ENCODE measurements at places on chromosomes 2 and 18.

DNA sequence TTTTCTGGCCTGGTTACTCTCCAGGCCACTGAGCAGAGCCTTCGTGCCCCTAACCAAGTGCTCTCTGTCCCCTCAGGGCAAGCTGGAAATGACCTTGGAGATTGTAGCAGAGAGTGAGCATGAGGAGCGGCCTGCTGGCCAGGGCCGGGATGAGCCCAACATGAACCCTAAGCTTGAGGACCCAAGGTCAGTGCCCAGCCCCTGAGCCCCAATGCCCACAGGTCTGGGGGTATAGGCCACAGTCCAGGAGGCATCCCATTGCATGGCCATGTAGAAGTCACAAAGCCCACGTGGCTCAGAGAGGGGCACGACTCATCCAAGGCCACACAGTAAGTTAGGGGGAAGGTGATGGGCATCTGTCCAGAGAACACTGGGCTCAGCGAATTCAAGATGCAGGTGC lies 227.6 kb downstream of the DYSF start:
- DNase-seq = no peak

DNA sequence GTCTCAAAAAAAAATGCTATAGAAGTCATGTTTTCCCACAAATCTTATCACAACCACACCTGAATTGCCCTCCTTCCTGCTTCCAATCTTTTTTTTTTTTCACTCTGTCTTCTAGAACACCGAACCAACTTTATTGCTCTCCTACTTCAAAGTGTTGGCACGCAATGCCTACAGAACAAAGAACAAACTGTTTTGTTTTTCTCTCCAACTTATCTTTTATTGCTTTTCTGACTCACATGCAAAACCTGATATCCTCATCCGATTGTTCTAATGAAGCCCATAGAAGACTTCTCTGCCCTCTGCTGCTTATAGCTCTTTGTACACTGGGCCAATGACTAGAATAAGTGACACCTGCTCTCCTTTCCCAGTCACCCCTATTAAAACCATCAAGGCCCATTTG lies 602.8 kb downstream of the EPHA4 start:
- no peak for DNase-seq

GRCh38 chr2:46258937-46259776 lies 38.0 kb upstream of the EPAS1 start:
- no peak for DNase-seq

DNA sequence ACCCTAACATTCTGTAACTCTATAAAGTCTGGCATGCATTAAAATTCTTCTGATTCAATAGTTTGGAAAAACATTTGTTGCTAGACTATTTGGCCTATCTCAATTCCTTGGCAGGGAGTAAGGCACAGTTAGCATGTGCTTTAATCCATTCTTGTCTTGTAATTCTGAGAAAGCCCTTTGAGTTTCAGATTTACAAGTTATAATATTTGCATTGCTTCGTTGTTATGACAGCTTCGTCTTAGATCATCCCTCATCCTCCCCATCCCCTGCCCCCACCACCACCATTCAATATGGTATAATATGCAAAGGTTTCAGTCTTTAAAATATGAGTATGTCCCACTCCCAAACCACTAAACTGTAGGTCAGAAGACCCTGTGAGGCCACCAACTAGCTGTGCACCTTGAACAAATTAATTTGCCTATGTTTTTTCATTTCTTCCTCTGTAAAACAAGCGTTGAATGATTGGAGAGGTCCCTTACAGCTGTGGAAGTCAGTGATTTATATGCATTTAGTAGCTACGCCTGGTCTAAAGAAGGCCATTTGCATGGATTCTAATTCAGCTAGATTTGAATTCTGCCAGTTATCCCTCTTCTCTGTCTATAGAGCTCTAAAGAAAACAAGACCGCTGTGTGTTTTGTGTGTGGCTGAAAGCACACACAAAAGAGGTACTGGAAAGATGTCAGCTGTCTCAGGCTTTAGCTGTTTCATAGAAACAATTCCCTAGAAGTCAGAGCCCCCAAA lies 591 bp downstream of the C2orf80 start:
- no peak for DNase-seq

DNA sequence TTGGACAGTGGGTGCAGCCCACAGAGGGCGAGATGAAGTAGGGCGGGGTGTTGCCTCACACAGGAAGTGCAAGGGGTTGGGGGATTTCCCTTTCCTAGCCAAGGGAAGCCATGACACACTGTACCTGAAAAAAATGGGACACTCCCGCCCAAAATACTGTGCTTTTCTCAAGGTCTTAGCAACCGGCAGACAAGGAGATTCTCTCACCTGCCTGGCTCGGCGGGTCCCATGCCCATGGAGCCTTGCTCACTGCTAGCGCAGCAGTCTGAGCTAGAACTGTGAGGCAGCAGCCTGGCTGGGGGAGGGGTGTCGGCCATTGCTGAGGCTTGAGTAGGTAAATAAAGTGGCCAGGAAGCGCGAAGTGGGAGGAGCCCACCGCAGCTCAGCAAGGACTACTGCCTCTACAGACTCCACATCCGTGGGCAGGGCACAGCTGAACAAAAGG lies 244.7 kb downstream of the NBAS start:
- no peak for DNase-seq

GRCh38 chr2:129193961-129194360 lies 785.5 kb upstream of the RAB6C start:
- no peak for DNase-seq

DNA sequence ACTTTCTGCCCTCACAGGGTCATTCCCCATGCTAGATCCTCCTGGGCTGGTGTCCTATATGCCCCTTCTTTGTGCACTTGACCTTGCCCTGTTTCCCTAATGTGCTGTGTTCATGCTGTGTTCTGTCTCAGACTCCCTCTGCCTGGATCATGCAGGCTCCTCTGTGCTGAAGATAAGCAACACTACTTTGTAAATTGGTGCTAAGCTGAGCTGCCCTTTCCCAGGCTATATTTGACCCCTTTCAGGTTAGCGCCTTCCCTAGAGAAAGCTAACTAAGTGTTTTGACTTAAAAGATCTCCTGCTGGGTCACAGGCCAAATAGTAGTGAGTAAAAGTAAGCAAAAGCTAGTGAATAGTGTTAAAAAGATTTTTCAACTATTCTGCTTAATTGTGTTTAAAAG lies 257.2 kb upstream of the RGPD4 start:
- no peak for DNase-seq

GRCh38 chr2:49110571-49110970 lies 43.7 kb downstream of the FSHR start:
- no peak for DNase-seq

GRCh38 chr2:112755444-112755843 lies 9.0 kb downstream of the CKAP2L start:
- no peak for DNase-seq

- DNase-seq = peak; percentile 53
Observed at GRCh38 chr2:20050104-20050645, 1.3 kb downstream of the LAPTM4A start.

GRCh38 chr18:37489998-37490397 lies 75.6 kb downstream of the CELF4 start:
- no peak for DNase-seq

DNA sequence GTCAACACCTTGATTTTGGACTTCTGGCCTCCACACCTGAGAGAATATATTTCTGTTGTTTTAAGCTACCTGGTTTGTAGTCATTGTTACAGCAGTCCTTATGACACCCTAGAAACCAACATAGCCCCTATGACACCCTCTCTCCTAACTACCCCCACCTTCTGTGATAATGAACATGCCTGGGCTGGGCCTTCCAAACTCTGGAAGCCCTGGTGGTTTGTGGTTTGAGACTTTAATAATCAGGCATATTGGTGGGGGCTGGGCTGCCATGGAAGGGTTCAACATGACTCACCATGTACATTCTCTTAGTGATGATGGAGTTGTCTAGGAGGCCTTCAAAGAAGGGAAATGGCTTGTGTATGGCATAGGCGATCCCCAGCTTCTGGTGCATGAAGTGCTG lies 3.3 kb downstream of the SP110 start:
- no peak for DNase-seq

DNA sequence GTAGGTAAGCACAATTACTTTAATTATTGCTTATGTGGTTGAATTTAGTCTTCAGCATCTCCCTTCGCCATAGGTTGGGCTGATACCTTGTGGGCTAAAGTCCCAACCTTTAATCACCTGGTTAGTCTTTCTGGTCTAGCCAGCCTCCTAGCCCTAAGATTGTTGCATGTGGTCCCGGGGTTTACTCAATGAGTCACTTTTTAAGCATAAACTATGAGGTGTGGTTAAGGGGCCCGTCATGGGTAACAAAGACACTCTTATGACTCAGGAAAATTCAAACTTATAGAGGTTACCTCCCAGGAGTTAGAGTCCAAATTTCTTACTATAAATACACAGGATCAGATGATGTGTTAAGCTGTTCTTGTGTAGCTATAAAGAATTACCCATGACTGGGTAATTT lies 841.6 kb downstream of the TRIB2 start:
- DNase-seq = peak; percentile 1

GRCh38 chr2:62265106-62265505 lies 69.2 kb downstream of the B3GNT2 start:
- no peak for DNase-seq

DNA sequence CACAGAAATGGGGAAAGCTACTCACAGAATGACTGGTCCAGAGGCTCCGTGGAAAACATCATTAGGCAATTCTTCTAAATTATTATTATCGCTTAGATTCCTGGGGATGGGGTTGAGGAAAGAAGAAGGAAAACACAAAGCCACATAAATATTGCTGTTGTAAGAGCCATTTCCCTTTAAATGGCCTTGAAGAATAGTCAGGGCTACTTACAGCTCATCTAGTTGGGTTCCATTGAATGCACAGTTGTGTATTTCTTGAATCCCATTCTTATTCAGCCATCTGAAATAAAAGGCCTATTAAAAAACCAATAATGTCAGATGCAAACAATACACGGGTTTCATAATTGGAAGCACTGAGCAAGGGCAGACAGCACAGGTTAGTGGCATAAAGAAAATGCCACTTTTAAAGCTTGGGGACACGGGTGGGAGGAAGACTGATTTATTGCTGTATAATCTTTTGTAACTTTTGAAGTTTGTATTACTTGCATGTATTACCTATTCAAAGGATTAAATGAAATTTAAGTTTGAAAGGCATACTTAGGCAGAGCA lies 171.4 kb downstream of the FSHR start:
- no peak for DNase-seq

DNA sequence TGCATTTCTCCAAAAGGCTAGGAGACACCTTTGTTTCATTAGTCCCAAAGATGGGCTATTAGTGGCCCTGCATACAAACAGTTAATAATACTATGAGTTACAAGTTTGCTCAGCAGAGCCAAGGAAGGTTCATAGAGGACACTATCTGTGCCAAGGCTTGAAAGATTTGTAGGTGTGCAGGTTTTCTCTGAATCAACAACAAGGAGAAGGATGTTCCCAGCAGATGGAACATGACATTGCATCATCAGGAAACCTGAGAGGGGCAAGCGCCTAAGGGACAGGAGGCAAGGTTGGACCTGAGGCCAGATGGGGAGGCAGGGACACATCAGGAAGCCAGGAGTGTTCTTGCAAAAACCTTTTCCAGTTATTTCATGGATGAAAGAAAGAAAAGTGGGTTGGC lies 35.4 kb upstream of the STK17B start:
- no peak for DNase-seq

GRCh38 chr2:132662732-132663131 lies 7.3 kb downstream of the LYPD1 start:
- DNase-seq = no peak

DNA sequence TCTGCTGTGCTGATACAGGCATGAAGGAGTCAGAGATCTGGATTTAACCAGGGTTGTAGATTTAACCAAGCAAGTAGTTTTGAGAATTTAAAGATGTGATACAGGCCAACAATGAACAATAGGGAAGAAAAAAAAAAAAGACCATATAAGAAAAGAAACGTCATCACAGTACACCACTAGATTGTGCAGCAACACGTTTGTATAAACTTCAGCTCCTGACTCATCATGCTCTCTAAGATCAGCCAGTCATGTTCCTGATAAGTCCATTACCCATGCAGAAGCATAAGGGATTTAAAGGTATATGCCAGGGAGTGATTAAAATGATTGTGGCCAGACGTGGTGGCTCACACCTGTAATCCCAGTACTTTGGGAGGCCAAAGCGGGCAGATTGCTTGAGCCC lies 22.3 kb upstream of the ERICH2 start:
- no peak for DNase-seq

DNA sequence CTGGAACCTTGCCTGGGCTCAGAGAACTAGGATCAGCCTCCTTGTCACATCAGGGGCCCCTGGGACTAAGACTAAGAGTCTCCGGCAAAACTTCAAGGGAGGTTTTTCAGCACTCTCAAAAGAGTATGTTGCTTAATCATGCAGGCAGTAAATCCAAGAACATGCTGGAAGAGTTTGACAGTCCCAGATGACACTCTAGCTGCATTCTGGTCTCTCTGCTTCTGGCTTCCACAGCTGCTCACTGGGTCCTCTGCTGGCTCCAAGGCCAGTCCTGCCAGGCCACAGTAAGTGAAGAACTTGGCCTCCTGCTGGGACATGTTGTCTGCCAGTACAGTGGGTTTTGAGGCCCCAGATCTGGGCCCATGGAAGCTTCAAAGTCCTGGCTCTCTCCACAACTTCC lies 45.2 kb upstream of the IL1RL1 start:
- DNase-seq = peak; percentile 40

DNA sequence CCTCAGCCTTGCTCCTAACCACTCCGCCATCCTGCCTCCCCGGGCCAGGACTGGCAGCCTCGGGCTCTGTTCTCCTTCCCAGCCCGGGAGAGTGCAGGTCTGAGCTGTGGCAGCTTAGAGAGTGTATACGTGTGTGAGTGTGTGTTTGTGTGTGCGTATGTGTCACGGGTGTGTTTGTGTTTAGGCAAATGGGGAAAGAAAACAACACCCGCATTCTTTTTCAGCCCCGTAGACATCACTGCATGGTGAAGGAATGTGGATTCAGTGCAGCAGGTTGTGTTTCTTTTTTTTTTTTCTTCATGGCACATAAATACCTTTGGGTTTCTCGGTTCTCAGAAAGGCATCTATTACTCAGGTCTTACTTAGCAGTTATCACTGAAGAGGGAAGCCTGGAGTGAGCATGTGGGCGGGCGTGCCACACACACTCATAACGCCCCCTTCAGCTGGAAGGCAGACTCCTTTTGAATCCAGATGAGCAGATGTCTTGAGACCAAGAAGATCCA lies 44.2 kb downstream of the GLI2 start:
- peak; percentile 49 for DNase-seq

- no peak for DNase-seq
Observed at GRCh38 chr18:13266218-13267100, 47.9 kb downstream of the LDLRAD4 start.

- DNase-seq = no peak
Observed at GRCh38 chr2:71787476-71788185, 334.3 kb downstream of the DYSF start.

Data from GM04504 (cell line).